ENCODE measurements at places on chromosomes 3 and 15.
A peak's percentile ranks its signal among the peaks of the same experiment; 100 is the strongest.

GRCh38 chr15:66721501-66721937 lies 19.5 kb downstream of the SMAD6 start:
- no peak for DNase-seq

DNA sequence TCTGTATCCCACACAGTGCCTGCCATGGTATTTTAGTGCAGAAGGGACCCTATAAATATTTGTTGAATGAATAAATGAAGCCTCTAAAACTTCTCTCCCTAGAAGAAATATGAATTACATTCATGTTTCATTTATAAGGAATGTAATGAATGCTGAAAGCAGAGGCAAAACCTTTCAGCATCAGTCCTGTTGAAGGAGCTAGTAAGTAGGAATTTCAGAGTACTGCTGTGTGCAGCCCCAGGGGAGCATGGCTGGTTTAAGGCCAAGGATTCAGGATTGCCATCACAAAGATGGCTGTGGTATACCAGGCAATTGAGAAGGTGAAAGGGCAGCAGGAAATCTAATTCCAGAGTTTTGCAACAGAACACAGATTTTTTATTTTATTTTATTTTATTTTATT lies 1131.4 kb downstream of the IGSF11 start:
- no peak for DNase-seq

DNA sequence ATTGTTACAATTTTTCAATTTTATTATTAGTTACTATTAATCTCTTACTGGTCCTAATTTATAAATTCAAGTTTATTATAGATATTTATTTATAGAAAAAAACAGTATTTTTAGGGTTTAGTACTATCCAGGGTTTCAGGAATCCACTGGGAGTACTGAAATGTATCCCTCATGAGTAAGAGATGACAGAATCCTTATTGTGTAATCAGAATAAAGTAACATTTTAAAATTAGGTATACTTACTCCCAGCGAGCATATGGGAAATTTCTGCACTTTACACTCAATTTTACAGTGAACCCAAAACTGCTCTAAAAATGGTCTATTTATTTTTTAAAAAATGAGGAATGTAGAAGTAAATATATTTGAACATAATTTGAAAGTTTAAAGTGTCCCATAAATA lies 202.7 kb downstream of the CGGBP1 start:
- no peak for DNase-seq

GRCh38 chr3:82236257-82236656 lies 474.8 kb upstream of the GBE1 start:
- no peak for DNase-seq

DNA sequence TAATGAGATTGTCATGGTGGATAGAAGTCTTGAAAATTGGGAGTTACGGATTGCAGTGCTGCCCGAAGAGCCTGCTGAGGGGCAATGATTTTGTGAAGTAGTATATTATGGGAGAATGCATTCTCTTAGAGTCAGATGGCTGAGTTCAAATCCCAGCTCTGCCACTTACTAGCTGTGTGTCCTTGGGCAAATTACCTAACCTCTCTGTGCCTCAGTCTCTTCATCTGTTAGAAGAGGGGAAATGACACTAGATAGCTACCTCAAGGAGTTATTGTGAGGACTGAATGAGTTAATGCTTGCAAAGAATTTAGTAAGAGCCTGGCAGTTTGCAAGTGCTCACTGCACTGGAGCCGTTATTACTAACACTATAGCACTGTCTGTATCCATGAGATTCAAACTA lies 15.4 kb downstream of the FGD5 start:
- no peak for DNase-seq

DNA sequence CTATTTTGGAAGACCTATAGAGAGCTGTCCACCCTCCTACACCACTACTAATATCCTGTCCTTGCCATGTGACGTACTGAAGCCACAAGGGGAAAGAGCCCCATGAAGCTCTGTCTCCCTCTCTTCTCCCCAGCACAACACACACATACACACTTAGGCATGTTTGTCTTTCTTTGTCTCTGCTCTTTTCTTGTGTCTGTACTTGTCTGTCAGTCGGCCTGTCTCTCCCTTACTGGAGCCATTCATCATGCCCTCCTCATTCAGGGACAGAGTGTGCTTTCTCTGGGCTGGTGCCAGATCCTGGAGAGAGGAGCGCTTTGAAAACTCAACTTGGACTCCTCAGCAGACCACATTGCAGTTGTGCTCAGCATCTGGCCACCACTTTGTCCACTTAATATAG lies 47.6 kb downstream of the PSMD6 start:
- DNase-seq, result no peak

- no peak for DNase-seq
Observed at GRCh38 chr3:149174901-149175300, 45.5 kb downstream of the HPS3 start.

DNA sequence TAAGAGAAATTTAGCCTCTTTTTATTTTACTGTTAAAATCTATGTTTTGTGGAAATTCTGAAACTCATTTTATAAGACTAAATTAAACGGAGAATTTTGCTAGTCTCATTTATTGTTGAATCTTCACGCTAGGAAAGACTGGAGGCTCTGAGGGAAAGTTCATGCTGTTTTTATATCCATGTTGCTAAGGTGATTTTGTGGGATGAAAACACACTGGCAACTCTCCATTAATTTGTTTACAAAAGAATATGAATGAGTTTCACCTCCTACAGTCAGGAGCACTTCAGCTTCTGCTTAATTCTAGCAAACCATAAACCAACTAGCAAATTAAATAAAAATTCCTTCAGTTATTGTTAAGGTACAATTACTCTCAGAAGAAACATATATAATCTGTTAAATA lies 195.4 kb downstream of the RAP2B start:
- no peak for DNase-seq

- no peak for DNase-seq
Observed at GRCh38 chr15:34582461-34583371, 735 bp downstream of the GOLGA8B start.

- DNase-seq, result peak; percentile 54
Observed at GRCh38 chr3:72288955-72289691, 504.2 kb upstream of the PROK2 start.

DNA sequence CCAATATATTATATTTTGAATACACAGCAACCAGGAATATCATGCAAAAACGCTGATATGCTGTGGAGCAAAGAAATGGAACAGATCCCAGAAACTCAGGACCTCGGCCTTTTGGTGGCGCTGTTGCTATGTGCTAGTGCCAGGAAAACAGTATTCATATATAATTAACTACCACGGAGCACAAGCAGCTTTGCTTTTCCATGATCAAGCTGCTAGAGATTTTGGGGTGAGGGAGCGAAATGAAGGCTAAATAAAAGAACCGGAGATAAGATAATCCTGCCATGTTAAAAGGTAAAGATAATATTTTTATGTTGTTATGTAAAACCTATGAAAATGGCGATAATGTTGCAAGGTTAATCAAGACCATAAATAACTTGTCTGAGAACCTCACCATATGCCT lies 157.7 kb upstream of the FAM3D start:
- peak; percentile 62 for DNase-seq

- DNase-seq, result no peak
Observed at GRCh38 chr3:181771120-181771519, 59.4 kb downstream of the SOX2 start.

Data from NCI-H2227 treated with DMSO at 0.1 percent for 48 hours (cell line).